ENCODE measurements at places on chromosomes 5 and 9. TPM values are rescaled to one million over a fixed set of nuclear protein-coding genes. Genes with fewer than 3 reads are reported as not detected.

- DNase-seq: no peak
These were observed 1045.4 kb downstream of the DTWD2 start for GRCh38 chr5:117942861-117943519.

- no peak for DNase-seq
These were observed 133.7 kb upstream of the ASTN2 start for GRCh38 chr9:117548556-117548955.

Gene HAND1
- total RNA-seq: not detected

Gene CDKN2B-AS1
- 8.4 TPM for total RNA-seq

Gene STK32A
- total RNA-seq: 5.5 TPM
